ENCODE measurements at places on chromosomes 3 and 15.

DNA sequence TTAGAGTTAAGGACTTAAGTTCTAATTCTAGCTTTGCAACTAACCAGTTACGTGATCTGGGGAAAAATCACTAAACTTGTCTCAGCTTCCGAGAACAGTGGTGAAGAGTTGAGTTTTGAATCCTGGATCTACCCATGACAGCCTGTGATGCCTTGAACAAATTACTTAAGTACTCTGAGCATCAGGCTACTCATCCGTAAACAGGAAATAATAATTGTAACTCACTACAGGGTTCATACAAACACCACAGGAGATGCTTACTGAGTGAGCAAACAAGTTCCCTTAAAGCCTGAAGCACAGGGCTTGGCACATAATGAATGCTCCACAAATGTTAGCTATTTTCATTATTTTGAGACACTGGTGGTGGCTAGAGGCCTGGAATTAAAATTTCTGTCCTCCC is 158.8 kb downstream of the ERC2 start:
- no peak for DNase-seq

DNA sequence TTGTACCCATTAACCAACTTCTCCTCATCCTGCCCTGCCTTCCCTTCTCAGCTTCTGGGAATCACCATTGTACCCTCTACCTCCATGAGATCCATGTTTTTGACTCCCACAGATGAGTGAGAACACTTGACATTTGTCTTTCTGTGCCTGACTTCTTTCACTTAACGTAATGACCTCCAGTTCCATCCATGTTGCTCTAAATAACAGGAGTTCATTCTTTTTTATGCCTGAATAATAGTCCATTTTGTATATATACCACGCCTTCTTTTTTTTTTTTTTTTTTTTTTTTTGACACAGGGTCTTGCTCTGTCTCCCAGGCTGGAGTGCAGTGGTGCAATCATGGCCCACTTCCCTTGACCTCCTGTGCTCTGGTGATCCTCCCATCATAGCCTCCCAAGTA is 6.7 kb downstream of the SNX1 start:
- no peak for DNase-seq

DNA sequence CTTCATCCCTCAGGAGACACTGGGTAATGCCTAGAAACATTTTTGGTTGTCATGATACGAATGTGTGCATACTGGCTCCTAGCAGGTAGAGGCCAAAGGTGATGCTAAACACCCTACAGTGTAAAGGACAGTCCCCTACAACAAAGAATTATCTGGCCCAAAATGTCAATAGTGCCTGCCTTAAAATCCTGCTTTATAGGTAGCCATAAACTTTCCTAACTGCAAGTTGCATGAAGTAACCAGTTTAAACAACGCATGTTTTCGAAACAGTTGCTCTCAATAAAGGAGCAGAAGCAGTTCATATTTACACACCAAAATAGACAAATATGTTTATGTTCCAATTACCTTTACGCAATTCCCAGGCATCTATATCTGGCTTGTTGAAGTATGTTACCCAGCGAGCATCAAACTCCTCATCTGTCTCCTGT is 9.1 kb downstream of the COX5A start:
- no peak for DNase-seq

DNA sequence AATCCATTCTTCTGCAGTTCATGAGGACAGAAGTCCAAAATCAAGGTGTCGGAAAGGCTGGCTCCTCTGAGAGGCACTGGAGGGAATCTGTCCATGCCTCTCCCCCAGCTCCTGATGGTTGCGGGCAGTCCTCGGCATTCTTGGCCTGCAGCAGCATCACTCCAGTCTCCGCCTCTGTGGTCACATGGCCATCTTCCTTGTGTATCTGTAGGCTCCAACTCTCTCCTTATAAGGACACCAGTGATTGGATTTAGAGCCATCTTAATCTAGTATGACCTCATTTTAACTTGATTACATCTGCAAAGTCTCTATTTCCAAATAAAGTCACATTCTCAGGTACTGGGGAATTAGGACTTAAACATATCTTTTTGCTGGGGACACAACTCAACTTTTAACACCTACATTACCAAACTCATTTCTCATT is 56.0 kb upstream of the FLNB start:
- DNase-seq = no peak

- peak; percentile 82 for DNase-seq
Measured at GRCh38 chr3:58532794-58533220, 4.2 kb downstream of the ACOX2 start.

- no peak for DNase-seq
Measured at GRCh38 chr15:100200287-100200880, 141.4 kb downstream of the ADAMTS17 start.

GRCh38 chr3:23961066-23961465 is 16.0 kb downstream of the NR1D2 start:
- no peak for DNase-seq

GRCh38 chr15:76517910-76518309 is 181.3 kb downstream of the ISL2 start:
- no peak for DNase-seq

DNA sequence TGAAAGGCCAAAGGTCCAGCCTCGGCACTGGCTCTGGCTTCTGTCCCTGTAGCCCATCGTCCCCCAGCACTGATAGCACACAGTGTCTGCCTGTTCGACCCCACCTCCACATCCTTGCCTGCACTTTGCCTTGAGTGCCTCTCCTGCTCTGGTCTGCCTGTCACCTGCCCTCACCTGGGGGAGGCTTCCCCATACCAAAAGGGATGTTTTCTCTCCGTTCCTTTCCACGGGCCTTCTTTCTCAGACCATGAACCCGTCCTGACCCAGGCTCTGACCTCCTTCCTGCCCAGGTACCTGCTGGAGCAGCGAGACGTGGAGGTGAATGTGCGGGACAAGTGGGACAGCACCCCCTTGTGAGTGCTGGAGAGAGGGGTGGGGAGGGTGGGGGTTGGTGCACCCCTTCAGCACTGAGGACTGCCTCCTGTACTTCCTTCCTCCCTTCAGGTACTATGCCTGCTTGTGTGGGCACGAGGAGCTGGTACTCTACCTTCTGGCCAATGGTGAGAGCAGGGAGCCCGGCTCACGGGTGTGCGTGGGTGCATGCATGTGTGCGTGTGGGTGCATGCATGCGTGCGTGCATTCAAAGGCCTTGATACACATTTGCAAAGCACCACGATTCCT is 1.5 kb downstream of the ABTB1 start:
- peak; percentile 34 for DNase-seq

DNA sequence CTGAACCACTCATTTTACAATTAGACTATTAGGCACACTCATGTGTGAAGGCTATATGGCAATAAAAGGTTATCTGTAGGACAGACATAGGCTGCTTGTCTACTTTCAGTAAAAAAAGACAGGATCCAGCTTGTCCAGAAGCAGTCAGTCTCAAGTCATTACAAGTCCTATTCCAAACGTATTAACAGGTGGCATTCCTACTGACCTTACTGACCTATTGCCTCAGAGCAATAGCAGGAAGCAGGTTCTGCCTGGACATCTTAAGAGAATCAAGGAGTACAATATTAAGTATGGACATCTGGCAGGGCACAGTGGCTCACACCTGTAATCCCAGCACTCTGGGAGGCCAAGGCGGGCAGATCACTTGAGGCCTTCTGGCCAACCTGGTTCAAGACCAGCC is 7.0 kb downstream of the CMTM6 start:
- no peak for DNase-seq

DNA sequence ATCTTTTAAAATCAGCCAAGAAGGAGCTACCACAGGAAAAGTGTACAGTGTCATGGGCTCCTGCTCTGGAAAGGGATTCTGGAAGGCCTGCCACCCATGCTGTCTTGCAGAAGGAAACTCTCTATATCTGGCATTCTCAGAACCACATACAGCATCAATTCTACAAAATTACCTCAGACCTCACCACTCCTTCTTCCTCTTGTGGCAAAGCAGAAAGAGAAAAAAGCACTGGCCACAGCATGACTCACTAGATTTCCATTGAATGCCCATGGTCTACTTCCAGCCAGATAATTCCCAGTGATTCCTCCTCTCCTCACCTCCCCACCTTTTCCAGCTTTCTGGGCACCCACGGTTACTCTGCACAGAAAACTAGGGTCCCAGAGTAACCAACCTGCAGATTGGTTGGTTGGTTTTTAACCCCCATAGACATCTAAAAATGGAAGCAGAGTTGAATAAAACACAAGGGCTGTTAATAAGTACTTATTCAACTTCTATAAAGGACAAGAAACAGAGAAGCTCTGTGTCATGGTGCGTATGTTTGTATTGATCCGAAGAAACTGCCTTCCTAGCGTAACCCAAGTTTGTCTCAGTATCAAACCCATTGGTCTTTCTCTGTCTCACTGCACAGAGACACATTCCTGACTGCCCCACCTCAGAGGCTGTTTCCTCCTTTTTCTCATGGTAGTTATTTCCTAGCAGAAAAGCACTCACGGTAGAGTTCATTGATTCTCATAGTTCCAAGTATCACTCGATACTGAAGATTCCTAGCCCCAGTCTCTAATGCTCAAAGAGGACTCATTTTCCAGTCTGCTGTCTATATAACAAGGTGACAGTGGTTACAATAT is 67.7 kb downstream of the LDHAL6B start:
- DNase-seq = no peak

DNA sequence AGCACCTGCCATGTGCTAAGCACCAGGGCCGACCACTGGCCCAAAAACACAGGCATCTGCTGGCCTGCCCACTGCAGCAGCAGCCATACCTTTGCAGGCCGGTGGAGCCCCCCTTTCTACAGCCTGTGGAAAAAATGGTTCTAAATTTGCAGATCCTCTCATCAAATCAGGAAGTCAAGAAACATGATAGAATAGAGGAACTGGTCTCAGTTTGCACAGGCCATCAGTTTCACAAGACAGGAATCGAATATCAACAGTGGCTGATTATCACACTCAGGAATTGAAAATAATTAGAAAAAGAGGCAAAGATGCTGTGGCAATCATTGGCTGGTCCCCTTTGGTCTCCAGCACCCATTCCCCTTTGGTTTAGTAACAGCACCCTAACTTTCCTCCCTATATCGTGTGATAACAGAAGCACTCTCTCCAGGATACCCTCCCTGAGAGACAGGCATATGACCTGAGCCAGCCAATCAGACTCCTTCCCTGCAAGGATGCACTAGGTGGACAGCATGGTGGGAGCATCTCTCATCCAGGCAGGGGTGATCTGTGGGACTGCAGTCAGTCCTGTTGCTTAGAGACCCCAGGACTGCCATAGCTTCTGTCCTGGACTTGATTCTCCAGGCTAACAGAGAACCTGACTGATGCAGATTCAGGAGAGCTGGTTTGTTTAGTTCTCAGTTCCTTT is 3.5 kb upstream of the PAK6 start:
- DNase-seq = no peak

- DNase-seq = peak; percentile 95
Measured at GRCh38 chr3:72447059-72447946, 400.9 kb downstream of the SHQ1 start.

DNA sequence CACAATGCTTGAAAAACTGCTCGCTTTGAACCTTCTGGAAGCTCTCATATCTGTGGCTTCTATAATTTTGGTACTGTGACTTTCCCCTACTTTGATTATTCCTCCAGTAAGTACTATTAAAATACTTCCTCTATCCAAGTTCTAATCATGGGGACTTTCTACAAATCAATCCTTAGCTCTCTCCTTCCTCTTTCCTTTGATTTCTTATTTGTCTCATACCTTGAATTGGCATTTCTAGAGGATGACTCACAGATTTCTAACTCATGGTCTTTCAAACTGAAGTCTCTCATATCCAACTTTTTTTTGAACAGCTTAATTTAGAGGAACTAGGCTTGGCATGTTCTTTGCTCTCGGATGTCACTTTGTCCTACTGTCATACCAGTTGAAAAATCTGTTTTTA is 241.8 kb downstream of the TBC1D5 start:
- DNase-seq = no peak

GRCh38 chr3:159112724-159113123 is 310.9 kb downstream of the MFSD1 start:
- DNase-seq = no peak

- DNase-seq = no peak
Measured at GRCh38 chr15:90989040-90989768, 5.1 kb downstream of the PRC1 start.

- no peak for DNase-seq
Measured at GRCh38 chr3:46314517-46314916, 39.4 kb upstream of the CCR2 start.

DNA sequence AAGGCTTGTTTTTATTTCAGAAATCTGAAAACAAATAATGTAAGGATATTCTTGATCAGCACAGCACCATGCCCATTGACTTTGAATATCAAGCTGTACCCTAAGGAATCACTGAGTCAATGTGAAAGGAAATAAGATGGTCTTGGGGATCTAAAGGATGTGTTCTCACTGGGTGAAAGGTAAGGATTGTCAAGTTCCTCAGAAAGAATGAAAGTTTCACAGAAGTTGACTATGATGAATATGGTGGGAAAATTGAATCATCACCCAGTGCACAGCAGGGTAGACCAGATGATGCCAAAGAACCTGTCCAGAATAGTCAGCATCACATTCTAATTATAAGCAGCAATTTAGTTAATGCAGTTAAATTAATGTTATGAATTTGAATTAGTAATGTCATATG is 16.2 kb downstream of the ERC2 start:
- no peak for DNase-seq
